Frontal cortex (tissue), 4 donors: ENCODE measurements at places on chromosomes 3 and 15.

DNA sequence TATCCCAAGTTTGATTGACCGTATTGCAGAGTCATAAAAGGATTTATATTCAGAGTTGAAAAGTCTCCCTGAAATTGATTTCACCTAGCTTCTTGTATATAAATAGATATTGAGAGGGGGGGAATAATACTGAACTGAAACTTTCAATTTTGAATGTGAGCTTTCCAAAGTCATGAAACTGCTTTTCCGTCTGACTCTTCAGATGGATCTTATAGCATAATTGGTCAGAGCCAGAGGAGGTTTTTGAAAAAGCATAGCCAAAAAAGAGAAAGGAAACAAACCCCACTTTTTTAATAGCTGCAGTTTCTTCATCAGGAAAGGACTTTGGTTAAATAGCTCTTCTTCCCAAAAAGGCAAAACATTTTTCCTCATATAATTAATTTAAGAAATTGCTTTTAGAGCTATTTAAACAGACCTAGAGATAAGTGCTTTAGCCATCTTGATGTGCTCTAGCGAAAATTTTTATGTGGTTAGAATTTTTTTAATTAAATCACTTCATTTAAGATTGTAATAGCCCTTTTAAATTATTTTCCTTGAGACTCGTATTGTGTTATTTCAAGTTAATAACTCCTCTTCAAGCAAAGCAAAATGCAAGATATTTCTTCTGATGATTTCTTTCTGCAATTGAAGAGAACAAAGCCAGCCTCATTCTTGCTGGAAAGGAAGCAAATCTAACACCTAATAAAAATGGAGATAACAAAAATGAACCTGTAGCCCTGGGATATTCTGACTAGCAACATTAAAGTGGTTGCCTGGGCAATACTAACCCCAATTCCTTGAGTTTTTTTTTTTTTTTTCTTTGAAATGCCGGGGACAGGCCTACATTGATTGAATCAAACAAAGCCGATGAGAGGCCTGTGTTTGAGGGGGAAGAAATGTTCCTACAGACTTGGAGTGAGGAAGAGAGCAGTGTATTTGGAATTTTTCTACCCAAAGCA, 173.6 kb downstream of the PTPRG start:
- DNase-seq = no peak

- DNase-seq = no peak
Observed at GRCh38 chr15:35182841-35183479, 97.9 kb upstream of the NANOGP8 start.

DNA sequence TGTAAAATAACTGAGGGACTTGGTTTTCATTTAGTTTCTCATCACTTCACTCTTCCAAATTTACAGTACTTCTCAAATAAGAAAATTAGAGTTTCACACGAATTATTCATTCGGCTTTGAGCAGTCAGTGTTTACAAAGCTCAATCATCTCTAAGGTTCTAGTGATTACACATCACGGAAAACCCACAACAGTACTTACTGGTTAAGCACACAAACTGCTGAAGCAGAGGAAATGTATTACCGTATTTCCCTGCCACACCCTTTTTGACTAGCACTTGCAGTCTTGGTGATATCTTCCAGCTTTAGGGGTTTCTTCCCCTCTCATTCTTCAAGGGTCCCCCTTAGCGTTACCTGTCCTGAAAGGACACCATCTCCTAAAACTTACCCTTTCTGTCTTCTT, 164.8 kb upstream of the CDIN1 start:
- DNase-seq = no peak

DNA sequence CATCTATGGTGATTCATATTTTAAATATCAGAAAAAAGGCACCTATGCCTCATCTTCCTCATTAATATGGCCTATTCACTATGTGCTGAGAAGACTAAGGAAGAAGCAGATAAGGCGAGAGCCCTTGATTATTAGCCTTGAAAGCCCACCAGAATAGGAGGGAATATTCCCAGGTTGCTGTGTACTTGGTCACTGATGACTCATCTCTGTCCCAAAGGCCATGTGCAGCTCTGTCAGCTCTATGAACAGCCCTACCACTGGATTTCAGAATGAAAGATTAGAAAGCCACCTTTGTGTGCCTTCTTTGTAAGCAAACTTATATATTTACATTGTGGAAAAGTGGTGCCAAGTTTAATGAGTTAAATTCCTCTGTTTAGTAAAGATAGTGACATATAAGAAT, 211.5 kb downstream of the NFKBIZ start:
- DNase-seq = no peak

DNA sequence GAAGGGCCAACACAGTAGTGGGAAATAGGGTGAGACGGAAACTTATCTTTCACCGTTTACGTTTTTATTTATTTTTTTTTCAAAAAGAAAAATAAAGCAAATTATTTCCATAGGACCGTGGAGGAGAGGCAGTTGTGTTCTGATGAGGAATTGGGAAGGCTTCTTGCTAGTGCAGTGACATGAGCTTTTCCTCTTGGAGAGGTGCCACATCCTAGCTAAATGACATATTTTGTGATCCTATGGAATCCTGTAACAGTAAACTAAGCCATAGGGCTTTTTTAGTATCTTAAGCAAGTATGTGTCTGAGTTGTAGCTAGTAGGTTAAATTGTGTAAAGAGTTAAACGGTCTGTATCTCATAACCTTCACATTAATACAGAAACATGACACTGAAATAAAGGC, 609.9 kb downstream of the RBMS3 start:
- DNase-seq = no peak

DNA sequence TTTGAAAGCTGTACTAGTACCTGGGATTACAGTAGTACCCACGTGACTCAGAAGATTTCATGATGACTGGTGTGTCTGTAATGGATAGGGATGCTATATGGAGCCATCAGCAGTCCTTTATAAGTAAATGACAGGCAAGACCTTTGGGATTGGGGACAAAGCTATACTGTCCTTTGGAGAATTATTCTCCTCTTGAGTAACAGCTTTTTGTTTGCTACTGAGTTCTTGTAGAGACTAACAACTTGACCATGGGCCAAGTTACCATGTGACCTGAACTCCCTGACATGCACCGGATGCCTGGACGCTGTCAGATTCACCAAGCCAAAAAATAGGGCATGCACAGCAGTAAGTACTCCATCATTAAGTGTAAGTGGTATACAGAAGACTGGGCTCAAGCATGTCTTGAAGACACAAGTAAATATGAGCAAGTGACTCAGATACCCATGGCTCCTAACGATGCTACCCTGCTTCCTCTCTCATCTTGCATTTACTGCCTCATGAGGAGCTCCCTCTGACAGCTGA, 12.9 kb downstream of the SEC11A start:
- DNase-seq = no peak

DNA sequence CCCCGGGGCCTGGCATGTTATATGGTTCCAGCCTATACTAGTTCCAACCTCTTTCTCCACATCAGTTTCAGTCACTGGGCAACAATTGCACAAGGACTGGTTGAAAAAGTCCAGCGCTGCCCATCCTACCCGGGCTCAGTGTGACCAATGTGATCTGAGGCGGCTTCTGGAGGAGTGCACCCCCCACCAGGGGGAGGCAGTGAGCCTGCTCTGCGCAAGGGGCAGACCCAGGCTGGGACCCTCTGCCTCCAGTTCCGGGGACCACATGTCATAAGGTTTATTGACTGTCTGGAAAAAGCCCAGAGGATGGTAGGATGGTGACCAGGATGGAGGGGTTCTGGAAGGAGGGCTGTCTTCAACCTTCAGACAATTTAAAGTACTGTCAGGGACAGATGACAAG, 25.6 kb upstream of the NR2E3 start:
- no peak for DNase-seq

DNA sequence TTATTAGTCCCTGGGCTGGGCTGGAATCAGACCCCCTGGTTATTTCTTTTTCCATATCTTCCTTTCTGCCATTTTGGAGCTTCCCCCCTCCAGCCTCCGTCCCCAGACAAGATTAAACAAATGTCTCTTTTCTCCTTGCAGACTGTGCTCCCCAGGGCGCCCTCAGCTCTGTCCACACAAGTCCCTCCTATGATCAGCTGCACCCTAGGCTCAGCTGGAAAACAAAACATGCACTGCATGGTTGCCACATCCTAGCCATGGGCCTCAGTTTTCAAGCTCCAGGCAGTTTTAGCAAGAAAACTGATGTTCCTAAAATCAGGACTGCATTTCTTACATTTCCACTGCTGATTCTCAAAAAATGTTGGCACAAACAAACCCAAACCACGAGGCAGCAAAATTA, 23.5 kb upstream of the RFTN1 start:
- DNase-seq = no peak

DNA sequence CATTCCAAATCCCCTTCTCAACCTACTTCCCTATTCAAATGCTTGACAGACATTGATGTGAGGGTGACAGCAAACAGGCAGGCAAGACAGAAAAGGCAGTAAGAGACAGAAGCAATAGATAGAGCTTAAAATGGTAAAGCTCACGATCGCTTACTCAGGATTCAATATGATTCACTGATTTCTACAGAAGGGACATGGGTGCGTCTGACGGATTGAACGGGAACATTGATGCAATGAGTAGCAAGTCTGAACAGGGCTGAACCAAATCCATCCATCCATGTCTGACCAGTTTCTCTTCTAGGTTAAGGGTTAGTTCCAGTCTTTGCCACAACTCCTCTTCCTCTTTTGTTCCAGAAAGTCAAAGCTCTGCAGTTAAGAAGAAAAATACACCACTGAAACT, 35.1 kb downstream of the P2RY1 start:
- DNase-seq = no peak

DNA sequence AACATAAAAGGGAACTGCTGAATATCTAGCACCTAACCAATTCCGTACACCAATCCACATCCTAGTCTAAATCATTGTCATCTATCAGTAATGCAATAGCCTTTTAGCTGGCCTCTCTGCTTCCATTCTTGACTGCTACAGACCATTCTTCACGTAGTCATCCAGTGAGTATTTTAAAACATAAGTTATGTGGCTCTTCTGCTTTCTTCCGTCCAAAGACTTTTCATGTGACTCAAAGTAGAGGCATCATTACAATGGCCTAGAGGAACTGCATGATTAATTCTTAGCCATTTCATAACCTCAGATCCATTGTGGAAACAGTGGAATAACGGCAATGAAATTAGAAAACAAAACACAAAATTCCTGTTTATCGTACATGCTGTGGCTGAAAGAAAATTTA, 88.9 kb upstream of the CBLB start:
- DNase-seq = no peak

DNA sequence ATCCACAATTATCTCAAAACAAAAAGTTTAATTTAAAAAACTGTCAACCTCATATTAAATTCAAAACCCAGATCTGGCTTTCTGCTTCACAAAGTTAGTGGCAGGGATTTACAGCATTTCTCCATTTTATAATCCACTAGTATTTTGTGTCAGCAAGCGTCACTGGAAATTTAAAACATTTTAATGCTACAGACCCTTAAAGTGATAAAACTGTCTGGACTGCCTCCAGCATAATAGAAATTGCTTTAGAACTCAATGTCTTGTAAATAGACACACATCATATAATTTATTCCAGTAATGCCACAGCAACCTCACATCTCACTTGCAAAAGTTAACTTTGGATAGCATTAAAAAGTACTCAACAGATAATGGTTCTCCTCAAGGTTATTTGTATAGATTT, 116.1 kb downstream of the ULK4 start:
- DNase-seq = no peak

- no peak for DNase-seq
Observed at GRCh38 chr15:36271048-36271447, 308.4 kb upstream of the CDIN1 start.

GRCh38 chr3:13717222-13717895, 162.5 kb downstream of the WNT7A start:
- no peak for DNase-seq

DNA sequence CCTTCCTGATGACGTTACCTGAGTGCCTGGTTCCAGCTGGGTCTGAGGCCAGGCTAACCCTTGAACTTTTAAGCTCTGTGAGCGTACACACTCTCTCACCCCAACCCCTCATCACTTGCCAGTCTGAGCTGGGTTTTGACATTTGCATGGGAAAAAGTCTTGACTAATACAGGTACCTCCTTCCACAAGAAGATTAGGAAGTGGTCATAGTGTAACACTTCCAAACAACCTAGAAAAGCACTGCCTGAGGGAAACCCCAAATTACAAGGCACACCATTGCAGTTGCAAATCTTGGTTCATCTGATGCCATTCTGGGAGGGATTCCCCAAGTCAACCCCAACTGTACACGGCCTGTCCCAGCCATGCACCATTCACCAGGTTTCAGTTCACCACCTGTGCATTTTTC, 499.8 kb downstream of the FOXP1 start:
- DNase-seq = no peak

DNA sequence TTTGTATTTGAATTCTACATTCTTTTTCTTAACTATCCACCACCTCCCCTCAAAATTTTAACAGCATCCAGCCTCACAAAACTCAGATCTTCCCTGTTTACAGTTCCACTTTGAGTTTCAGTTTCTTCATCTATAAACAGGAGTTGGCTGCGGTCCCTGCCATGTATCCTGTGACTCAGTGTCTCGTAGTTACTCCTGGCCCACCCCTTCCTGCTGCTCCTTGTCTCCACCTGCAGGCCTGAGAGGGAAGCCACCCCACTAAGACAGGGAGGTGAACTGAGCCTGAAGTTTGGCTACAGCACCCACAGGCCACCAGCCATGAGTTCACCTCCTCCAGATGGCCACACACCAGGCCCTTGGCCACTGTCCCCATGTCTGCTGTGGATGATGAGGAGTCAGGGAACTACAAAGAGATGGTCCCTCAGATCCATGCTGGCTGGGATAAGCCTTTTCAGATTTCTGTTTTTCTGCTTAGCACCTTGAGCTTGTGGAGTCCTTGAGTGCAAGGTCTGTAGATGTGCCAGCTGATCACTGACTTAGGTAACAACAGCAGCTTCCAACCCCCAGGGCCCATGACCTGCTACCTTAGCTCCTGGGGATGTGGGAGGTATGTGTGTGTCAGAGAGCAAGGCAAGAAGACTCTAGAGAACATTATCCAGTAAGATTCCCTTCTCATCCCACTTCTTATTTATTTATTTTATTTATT, 37.5 kb downstream of the CD86 start:
- DNase-seq = no peak

DNA sequence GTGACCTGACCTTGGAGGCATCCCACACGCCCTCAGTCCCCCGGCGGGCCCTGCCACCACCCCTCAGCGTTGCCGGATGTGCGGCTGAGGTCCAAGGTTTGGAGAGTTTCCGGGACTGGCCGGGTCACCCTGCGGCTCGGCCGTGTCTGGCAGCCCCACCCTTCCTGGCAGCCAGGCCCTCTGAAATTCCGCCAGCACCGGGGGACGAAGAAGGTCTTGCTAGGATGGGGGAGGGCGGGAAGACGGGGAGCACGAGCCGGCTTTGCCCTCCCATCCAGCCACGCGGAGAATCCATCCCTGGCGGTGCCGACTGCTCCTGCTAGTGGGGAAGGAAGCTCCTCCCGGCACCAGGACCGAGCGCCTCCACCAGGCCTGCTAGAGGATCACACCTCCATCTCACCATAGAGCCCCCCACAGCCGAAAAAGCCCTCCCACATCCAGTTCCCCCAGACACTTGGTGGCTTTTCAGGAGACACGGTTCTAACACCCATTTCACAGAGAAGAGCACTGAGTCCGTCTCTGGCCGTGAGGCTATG, 81.5 kb downstream of the CPN2 start:
- DNase-seq = peak; percentile 64

GRCh38 chr15:46677491-46677890, 1039.8 kb upstream of the SEMA6D start:
- no peak for DNase-seq
